ENCODE measurements at places on chromosomes 7 and 10.

- DNase-seq, result no peak
These were observed 93.6 kb upstream of the COL1A2 start for GRCh38 chr7:94301024-94301586.

DNA sequence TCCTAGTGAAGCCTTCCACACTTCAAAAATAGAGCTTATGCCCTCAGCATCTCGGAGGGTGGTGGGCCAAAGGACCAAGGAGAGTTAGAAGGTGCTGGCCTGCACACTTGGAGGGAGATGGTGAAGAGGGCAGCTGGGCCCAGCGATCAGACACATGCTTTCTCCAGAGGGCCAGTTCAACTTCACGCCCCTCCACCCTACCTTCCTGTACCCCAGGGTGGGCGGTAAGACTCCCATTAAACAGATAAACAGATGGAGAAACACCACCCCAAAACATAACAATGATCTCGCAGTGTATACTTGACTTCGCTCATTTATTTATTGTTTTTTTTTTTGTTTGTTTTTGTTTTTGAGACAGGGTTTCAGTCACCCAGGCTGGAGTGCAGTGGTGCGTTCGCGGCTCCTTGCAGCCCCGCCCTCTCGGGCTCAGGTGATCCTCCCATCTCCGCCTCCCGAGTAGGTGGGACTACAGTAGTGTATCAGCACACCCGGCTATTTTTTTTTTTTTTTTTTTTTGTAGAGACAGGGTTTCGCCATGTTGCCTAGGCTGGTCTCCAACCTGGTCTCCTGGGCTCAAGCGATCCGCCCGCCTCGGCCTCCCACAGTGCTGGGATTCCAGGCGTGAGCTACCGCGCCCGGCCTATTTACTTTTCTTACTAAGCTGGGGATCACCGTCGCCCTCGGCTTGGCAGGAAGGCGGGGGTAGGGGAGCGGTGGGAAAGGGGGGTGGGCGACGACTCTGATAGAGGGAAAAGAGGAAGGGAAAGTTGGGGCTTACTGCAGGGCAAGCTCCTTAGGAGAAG lies 1.8 kb downstream of the C10orf95 start:
- peak; percentile 73 for DNase-seq

- DNase-seq, result no peak
These were observed 35.8 kb downstream of the DNAJB6 start for GRCh38 chr7:157372300-157373232.

- no peak for DNase-seq
These were observed 18.5 kb downstream of the ACTR1A start for GRCh38 chr10:102484021-102484420.

DNA sequence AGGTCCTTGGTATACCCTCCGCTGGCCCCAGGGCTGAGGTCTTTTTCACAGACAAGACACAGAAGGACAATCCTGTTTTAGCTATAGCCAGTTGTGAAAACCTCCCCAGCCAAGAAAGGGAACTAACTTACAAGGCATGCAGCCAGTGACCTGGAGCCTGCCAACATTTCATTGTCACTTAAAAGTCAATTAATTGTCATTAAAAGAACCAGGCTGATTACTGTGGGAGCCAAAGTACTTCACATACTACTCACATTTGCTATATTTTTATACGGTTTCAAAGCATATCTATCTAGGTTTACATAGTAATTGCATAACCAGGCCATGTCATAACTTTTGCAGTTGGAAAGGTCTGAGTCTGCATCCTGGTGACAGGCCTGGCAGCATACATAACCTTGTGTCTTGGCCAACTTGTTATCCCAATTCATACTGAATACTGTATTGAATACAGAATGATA lies 31.1 kb downstream of the NRBF2 start:
- DNase-seq, result no peak

DNA sequence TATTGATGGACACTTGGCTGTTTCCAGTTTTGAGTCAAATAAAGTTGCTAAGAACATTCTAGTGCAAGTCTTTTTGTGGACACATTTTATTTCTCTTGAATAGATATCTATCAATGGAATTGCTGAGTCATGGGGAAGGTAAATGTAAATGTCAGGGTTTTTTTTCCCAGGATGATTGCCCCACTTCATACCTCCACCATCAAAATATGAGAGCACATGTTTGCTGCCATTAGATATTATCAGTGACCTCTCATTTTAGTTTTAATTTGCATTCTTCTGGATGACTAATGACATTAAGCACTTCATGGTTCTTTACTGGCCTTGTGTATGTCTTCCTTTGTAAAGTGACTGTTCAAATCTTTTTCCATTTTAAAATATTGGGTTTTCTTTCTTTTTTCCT lies 45.7 kb downstream of the PAPSS2 start:
- DNase-seq, result no peak

DNA sequence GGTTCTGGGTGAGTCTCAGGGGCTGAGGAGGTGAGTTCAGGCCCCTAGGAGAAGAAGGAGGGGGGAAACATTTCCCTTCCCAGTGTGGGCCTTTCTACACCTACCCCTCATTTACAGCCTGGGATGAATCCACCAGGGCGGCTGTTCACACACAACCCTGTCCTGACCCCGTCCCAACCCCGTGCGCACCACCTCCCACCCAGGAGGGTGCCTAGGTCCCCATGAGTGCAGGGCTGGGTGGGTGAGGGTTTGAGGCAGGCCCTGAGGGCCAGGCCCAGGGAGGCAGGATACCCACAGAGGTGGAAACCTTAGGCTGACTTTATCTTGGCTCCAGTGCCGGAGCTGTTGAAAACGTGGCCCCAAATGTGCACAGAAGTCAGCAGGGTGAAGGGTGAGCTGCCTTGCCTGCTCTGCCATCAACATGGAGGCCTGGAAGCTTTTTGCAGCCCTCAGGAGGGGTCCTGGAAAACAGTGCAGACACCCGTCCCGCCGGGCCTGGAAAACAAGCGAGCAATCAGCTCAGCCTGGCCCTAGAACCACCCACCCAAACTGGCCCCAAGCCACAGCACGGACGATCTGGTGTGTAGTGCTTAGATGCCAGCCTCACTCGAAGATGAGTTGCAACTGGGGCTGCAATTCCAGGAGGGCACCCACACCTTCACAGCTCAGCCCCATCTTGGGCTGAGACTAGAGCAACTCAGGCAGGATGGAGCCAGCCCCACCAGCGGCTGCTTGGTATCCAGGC lies 9.3 kb upstream of the RET start:
- DNase-seq, result no peak

DNA sequence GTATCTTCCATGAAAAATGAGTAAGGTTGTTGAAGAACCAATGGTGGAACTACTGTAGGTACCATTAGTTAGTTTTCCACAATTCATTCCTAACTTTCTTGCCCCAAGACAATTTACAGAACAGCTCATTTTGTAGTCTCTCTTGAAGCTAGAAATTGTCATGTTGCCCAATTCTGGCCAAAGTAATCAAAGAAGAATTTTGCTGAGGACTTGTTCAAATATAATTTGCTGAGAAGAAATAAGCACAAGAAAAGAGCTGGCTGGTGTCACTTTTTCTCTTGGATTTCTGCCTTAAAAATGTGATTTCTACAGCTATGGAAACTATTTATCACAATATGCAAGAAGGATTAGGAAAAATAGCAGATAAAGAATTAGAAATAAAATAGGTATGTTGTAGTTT lies 199.2 kb upstream of the SEMA3A start:
- DNase-seq, result no peak

DNA sequence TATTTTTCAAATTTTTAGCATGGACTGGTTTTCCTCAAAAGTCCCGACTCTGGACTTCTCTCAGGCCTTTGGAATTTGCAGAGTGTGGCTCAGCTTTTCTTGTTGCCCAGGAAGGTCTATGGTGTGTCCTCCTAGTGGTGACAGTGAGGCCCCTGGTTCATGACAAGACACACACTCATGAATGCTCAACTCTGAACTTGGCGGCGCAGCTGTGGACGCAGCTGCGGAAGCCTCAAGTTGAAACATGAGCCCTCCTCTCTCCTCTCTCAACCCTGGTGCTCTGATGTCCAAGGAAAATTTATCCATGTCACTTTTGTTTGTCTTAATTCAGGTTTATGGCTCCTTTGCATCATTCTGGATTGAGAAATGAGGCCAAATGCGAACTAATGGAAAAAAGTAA lies 183.9 kb downstream of the HECW1 start:
- no peak for DNase-seq
